ENCODE measurements at places on chromosomes 4 and X.

GRCh38 chrX:7586126-7586525 lies 256.8 kb upstream of the VCX start:
- peak; percentile 38 for DNase-seq

GRCh38 chrX:65920620-65921019 lies 119.3 kb downstream of the VSIG4 start:
- DNase-seq, result no peak

DNA sequence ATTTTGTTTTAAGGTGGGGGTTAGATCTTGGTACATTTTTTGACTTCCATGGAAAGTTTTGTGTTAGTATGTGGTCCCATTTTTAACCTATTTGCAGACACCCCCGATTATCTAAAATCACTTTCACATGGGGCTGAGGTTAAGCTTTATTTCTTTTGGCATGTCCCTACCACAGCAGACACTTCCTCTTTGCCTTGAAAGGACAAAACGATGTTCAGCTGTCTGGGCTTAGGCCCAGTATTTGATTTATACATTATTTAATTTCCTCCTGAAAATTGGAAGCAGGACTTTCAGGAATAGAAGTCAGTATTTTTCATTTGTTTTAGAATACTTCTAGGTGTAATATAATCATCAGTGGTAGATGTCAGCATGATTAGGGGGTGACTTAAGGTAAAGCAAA lies 112.4 kb upstream of the SPRY1 start:
- DNase-seq, result no peak

DNA sequence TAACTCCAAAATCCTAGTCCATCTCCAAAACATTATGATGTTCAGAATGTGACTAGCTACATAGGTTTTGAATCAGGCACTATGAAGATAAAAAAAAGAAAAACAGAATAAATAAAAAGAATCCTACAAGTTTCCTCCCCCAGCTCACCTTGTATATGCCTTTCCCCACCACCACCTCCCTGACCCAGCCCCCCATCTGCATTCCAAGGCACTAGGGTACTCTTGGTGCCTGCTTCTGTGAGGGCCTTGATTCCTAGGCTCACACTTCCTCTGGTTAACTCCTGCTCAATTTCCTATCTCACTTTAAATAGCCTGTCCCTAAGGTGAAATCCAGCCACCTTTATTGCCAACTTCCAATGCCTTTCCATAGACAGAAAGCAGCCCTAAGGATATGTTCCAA lies 178.7 kb upstream of the ATOH1 start:
- DNase-seq, result no peak

- no peak for DNase-seq
Measured at GRCh38 chr4:37623125-37623524, 63.1 kb downstream of the RELL1 start.

DNA sequence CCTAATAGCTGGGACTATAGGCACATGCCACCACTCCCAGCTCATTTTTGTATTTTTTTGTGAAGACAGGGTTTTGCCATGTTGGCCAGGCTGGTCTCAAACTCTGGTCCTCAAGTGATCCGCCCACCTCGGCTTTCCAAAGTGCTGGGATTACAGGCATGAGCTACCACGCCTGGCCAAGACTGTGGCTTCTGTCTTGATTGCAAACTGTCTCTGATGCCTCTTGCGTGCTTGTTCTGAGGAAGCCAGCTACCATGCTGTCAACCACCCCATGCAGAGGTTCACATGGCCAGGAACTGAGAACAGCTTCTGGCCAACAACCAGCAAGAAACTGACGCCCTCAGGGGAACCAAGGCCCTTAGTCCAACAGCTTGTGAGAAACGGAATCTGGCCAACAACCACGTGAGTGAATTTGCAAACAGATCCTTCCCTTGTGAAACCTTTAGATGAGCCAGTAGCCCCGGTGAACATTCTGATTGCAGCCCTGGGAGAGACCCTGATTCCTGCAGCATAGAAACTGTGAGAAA lies 71.2 kb downstream of the SUPT20HL2 start:
- DNase-seq, result no peak

DNA sequence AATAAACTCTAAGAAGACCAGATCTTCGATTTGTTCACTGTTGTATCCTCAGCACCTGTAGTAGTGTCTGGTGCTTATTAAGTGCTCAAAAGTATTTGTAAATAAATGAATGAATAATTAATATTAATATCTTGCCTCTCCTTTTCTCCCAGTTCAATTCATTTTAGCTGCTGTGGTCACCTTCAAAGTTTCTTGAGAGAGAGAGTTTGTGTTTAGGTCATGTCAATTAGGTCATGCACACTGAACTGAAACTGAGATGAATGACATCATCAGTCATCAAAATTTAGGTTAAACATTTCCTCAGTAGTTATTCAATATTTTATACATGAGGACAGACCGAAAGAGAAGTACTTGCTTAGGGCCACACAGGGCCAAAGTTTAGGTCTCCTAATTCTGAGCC lies 73.5 kb downstream of the ANXA3 start:
- no peak for DNase-seq

DNA sequence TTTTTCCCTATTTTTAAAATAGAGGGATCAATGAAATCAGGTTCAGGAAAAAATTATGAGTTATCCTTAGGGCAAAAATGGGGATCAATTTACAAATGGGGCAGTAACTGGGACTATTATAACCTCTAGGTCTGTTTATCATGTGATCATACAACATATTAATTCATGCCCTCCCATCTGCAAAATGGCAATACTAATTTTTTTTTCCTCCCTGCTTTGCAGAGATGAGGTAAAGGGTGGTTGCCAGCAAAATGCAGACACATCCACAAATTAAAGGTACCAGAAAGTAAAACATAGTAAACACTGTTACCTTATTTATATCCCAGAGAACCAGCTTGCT lies 467 bp downstream of the HSD17B11 start:
- peak; percentile 58 for DNase-seq

GRCh38 chr4:26331380-26331950 lies 10.7 kb downstream of the RBPJ start:
- DNase-seq, result no peak

GRCh38 chr4:68271851-68272357 lies 26.4 kb upstream of the TMPRSS11B start:
- peak; percentile 67 for DNase-seq

DNA sequence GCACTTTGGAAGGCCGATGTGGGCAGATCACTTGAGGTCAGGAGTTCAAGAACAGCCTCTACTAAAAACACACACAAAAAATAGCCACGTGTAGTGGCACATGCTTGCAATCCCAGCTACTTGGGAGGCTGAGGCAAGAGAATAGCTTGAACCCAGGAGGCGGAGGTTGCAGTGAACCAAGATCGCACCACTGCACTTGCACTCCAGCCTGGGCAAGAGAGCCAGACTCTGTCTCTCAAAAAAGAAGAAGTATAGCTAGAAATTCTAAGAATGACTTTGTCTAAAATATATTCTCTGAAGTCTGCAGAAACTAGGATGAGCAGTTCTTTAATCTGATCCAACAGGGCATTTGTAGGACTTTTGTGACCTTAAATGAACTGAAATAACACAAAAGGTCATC lies 17.4 kb downstream of the RBM47 start:
- no peak for DNase-seq

GRCh38 chr4:39046249-39046648 lies 14.0 kb upstream of the TMEM156 start:
- DNase-seq, result peak; percentile 88

- DNase-seq, result no peak
Measured at GRCh38 chr4:160709026-160709425, 1454.8 kb downstream of the FSTL5 start.

DNA sequence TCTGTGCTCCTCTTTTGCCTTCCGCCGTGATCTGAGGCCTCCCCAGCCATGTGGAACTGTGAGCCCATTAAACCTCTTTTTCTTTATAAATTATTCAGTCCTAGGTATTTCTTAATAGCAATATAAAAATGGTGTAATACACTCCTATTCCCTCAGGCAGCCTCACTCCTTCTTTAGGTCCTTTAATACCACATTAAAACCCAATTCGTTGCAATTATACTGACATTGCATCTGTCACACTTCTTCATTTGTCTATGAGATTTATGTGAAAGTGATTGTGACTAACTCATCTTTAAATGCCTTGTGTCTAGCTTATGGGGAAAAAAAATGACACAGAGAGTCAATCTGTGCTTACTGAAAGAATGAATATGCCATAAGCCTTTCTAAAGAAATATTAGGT lies 1035.2 kb upstream of the SLIT2 start:
- DNase-seq, result no peak

DNA sequence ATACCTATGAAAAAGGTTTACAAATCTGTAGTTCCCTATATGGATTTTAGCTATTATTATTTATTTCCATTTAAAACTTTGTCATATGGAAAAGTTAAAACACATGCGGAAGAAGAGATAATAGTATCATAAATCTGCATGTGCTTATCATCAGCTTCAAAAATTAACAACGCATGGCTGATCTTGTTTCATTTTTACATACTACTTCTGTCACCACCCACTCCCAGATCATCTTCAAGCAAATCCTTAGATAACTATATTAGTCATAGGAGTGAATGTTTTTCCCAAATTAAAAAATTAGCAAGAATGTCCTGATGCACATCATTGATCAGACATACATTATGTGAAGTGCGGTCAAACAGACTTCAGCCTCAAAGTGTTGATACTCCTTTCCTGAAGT lies 24.6 kb upstream of the MOB1B start:
- no peak for DNase-seq
